ENCODE measurements at places on chromosomes 2 and 18.

DNA sequence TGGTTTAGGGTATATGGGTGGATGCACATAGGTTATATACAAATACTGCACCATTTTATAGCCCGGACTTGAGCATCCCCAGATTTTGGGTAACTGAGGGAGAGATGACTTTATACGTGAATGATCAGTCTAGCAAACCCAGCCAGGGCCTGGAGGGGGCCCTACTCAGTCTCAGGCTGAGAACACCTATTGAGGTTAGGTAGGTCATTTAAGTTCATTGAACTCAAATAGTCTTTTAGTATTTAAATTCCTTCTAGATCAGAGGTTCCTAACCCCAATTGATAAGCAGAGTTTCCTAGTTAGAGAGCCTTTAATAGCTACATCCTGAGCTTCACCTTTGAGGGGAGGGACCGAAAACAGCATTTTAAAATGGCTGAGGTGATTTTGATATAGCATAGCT is 487.0 kb downstream of the DCC start:
- no peak for DNase-seq

DNA sequence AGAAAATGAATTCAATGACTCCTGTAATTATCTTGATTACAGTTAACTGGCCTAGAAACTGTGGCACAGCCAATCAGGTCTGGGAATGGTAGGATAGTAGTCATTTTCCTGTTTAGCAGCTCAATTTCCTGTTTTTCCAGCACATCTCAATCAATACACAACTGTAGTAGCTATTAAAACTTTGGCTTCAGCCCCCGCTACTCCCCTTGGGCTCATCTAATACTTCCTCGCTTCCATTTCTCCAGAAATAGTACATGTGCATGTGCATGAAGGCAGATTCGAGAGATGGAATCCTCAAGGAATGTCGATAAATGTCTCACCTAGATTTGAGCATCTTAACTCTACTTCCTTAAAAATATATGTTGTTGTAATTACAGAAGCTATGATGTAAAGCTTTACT is 9.7 kb downstream of the COBLL1 start:
- no peak for DNase-seq

DNA sequence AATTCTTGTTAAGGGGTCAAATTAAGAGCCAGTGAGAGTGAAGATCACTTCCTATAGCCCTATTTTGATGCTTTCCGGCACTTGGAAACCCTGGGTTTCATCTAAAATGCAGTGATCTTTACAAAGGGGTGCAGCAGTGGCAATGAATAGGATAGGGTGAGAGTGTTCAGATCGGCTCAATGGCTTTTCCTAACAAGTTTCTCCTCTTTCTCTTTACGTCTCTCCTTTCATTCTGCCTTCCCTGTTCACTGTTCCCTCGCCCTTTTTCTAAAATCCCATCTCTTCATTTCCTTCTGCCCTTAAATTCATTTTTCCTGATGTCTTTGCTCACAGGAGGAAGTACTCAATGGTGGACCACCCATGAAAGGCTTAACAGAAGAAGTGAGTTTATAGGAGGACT is 86.0 kb downstream of the CTIF start:
- DNase-seq, result no peak

- DNase-seq, result no peak
Measured at GRCh38 chr2:3298191-3298590, 79.4 kb downstream of the EIPR1 start.

GRCh38 chr2:165573534-165574461 is 104.3 kb downstream of the CSRNP3 start:
- DNase-seq, result no peak

DNA sequence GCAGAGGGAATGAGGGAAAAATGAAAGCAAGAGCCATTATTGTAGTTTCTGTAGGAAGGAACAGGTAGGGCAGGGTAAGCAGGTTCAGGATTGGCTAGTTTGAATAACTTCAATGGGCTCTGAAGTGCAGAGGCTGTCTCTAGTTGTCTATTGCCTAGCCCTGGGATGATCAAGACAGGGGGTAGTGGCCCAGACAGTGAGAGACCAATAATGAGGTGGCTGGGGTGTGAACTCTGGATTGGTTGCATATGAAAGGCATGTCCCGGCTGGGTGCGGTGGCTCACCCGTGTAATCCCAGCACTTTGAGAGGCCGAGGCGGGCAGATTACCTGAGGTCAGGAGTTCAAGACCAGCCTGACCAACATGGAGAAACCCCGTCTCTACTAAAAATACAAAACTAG is 67.5 kb upstream of the SLC38A11 start:
- DNase-seq, result no peak

- peak; percentile 9 for DNase-seq
Measured at GRCh38 chr18:26547646-26548414, 523 bp downstream of the KCTD1 start.

GRCh38 chr2:227872676-227873075 is 1.2 kb downstream of the DAW1 start:
- DNase-seq, result no peak

- no peak for DNase-seq
Measured at GRCh38 chr18:29004921-29005320, 828.0 kb upstream of the CDH2 start.

- DNase-seq, result no peak
Measured at GRCh38 chr2:134208825-134209224, 45.0 kb upstream of the MGAT5 start.

DNA sequence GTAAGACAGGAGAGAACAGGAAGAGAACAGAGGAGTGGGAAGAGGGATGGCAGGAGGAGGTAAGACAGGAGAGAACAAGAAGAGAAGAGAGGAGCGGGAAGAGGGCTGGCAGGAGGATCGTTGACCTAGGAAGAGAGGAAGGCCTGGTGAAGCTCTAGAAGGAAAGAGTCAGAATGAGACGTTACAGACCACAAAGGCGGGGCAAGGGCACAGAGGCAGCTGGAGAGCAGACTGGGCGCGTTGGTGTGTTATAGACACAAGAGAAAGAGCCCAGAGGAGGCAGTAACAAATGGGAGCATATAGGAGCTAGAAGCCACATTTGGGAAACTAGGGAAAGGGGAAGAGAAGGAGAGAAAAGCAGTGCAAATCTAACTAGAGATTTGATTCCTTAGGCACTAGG is 26.6 kb downstream of the PTRHD1 start:
- DNase-seq, result no peak

DNA sequence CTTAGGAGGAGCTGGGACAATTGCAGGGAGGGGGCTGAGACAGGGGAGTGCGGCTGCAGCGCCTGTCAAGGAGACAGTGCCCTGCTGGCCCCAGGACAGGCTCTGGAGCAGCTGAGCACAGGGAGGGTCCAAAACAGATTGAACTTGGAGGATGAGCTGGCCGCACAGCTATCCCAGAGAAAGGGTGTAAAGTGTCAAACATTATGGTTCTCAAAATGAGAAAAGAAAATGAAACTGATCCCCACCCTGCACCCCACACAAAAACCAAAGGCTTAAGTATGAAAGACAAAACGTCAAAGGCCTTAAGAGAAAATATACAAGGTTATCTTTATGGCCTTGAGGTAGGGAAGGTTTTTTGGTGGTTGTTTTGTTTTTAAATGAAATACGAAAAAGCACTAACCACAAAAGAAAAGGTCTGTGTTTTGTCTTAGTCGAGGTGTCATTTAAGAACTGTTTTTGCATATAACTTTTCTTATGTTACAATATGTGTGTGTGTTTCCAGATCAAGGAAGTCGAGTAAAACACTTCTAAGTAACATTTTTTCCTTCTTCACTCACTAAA is 111.8 kb downstream of the HDAC4 start:
- DNase-seq, result no peak

DNA sequence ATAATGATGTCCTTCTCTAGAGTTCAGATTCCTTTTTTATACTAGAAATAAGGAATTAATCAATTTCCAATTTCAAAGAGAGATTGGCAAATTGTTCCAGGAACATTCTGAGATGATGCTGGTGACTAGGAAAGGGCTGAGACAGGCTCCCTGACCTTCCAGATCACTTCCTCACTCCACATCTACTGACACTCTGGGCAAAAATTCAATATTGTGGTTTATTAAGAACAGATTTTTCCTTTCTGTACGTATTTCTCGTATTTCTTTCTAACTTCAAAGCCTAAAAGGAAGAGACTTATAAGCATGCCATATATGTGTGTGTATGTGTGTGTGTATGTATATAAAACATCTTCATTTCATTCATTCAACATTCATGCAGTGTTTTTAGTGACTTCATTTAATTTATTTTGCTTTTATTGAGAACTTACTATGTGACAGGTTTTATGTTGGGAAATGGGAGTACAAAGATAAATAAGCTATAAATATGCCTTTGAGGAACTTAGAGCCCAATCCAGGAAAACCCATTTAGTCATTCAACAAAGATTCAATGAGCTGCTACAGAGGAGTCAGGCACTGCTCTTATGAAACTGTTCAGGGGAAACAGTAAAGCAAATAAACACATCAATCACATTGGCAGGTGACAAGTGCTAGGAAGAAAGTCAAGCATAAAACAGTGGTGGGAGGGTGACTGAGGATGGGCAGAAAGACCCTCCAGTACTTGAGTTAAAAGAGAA is 137.9 kb downstream of the RDH14 start:
- DNase-seq, result no peak

GRCh38 chr2:104846786-104847585 is 6.9 kb upstream of the POU3F3 start:
- no peak for DNase-seq

DNA sequence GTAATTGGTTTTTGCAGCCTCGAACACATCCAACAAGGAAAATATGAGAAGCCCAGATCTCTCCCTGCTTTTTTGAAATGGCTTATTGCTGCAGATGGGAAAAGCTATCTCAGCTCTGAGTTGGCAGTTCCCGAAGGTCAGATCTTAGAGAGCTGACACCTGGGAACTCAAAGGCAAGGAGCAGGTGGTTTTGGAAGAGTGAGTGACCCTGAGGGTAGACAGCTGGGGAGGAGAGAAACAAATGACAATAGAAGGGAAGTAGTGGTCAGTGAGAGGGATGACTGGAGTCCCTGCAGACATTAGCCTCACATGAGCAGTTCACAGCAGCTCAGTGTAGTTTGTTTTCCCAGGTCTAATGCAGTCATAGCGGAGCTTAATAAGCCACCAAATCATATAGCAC is 317.9 kb downstream of the STK39 start:
- no peak for DNase-seq

- no peak for DNase-seq
Measured at GRCh38 chr18:41372046-41372665, 582.9 kb upstream of the PIK3C3 start.

DNA sequence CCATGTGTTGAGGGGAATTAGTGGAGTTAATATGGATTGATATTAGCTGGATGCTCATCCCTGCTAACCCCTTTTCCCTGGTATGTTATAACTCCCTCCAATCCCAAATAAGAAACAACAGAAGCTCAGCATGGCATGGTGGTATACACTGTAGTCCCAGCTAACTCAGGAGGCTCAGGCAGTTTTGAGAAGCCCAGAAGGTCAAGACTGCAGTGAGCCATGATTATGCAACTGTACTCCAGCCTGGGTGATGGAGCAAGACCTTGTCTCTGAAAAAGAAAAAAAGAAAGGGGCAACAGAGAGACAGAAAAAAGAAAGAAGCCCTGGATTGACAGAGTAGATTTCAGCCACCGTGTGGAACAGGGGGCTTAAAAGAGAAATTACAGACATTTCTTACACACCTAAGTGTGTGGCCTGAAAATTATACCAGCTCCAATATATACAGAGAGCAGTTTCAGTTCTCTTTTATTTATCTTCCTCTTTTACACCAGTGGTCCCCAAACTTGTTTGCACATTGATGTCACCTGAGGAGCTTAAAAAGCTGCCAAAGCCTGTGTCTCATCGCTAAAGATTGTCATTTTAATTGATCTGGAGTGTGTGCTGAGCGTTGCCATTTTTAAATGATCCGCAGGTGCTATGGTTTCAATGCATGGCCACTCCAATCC is 203.6 kb downstream of the UBE2E3 start:
- no peak for DNase-seq

DNA sequence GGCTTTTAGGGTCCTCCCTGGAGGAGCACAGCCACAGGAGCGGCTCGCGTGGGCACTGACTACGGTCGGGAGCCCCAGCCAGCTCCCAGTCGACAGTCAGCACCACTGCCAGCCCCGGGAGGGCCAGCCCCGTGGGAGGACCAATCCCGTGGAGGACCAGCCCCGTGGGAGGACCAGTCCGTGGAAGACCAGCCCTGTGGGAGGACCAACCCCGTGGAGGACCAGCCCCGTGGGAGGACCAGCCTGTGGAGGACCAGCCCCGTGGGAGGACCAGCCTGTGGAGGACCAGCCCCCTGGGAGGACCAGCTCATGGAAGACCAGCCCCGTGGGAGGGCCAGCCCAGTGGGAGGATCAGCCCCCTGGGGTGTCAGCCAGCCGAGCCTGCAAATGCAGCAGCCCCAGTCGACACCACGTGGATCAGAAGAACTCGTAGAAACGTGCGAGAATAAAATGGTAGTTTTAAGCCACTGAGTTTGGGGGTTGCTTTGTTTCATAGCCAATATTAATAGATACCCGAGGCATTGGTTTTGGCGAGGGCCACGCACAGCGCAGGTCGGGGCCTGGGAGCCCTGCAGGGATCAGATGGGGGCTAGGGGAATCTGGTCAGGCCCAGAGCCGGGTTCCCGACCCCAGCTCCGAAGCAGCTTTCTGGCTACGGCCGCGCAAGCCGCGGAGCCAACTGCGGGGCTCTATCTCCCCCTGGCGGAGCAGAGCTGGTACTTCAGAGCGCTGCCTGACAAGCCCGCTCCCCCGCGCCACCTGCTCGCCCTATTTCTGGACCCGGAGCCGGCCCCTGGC is 73.0 kb downstream of the TEX51 start:
- DNase-seq, result peak; percentile 30

GRCh38 chr18:45871431-45872084 is 46.1 kb downstream of the SIGLEC15 start:
- DNase-seq, result no peak

- DNase-seq, result no peak
Measured at GRCh38 chr2:143357966-143358365, 228.7 kb downstream of the ARHGAP15 start.

- no peak for DNase-seq
Measured at GRCh38 chr2:126943612-126944348, 45.1 kb downstream of the TEX51 start.

- DNase-seq, result no peak
Measured at GRCh38 chr18:22300665-22301636, 116.8 kb downstream of the CTAGE1 start.

DNA sequence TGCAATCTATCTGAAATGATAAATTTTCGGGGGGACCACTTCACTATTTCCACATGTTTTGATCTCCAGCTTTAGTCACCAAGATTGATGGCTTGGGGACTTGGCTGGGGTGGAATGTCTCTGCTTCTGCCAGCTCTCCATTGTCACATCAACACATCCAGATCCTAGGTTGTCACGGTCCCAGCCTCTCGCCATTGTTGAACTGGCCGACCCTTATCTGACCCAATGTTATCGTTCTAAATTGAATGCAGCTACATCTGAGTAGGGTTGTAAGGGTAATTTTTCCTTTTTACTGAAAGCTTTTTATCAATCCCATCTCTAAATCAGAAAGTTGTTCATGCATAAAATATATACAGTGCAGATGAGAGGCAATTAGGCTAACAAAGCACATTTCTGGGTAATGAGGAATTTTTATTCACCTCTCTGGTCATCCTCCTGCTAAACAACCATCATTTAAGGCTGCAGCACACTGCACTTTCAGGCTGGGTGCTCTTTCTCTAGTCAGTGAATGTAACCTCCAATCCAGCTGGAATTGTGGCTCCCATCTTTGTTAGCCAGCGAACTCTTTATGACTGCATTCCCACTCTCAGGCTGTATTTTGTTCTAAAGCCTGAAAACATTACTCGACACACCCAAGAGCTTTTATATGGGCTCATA is 128.2 kb downstream of the COL4A4 start:
- no peak for DNase-seq

- DNase-seq, result no peak
Measured at GRCh38 chr2:136383167-136383566, 265.2 kb upstream of the CXCR4 start.
